ENCODE measurements at places on chromosomes 3 and 15. TPM values are rescaled to one million over a fixed set of nuclear protein-coding genes. Genes with fewer than 3 reads are reported as not detected.

- DNase-seq: no peak
Observed at GRCh38 chr3:108281670-108282069, 14.7 kb upstream of the HHLA2 start.

Gene SLC22A14
- 0.58 TPM for total RNA-seq

Gene SLC6A1
- not detected for total RNA-seq

Gene GABRG3
- total RNA-seq: not detected

DNA sequence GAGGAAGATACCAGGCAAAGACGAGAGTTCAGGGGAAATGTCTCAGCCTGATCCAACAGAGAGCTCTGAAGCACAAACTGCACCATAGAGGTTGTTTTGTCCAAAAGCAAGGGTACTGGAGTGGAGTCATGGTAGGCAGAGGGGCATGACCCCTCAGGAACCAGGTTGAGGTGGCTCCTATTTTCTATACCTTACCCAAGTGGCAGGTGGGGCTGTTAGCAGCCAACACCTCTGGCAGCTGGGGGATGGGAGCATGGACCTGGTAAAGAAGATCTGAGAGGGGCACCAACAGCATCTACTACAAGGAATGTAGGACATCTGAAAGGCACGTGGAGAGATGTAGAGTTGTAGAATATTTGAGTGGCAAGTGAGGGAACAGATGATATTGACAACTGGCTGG lies 85.2 kb downstream of the GAP43 start:
- no peak for DNase-seq

Gene LRRIQ4
- 0.41 TPM for total RNA-seq

- no peak for DNase-seq
Observed at GRCh38 chr15:66019368-66019767, 150.1 kb downstream of the RAB11A start.

DNA sequence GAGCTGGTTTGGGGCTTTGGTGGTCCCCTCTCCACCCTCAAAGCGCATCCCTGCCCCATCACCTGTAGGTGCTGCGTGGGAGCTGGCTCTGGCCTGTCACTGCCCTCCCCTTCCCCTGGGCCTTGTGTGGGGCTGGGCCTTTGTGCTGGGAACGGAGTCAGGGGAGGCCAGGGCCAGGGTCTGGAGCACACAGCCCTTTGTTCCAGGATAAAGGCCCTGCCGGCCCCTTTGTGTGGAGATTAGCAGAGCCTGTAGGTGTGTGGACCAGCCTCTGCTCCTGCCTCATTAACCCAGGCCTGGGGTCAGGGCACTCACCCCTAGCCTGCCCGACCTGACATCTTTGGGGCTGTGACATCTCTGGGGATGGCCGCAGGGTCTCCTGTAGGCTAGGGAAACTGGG lies 8.9 kb downstream of the EPHB3 start:
- no peak for DNase-seq

GRCh38 chr3:184815046-184815930 lies 3.3 kb downstream of the VPS8 start:
- peak; percentile 12 for DNase-seq

Gene DUOXA1
- 0.27 TPM for total RNA-seq

Gene CCDC39
- total RNA-seq: 0.07 TPM

DNA sequence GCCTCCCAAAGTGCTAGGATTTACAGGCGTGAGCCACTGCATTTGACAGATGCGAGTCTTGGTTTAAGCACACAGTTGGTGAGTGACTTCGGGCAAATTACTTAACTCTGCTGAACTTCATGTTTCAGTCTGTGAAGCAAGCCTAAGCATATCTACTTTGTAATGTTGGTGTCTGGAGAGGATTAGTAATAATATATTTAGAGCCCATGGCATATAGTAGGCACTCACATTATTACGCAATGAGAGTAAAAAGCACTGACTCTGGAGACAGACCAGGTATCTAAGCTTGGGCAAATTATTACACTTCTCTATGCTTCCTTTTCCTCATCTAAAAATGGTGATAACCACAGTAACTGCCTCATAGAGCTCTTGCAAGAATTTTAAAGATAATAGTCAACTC lies 208.7 kb upstream of the P2RY1 start:
- no peak for DNase-seq

GRCh38 chr15:94592495-94592894 lies 361.1 kb downstream of the MCTP2 start:
- DNase-seq: no peak

Gene MYO5C
- 26.4 TPM for total RNA-seq

DNA sequence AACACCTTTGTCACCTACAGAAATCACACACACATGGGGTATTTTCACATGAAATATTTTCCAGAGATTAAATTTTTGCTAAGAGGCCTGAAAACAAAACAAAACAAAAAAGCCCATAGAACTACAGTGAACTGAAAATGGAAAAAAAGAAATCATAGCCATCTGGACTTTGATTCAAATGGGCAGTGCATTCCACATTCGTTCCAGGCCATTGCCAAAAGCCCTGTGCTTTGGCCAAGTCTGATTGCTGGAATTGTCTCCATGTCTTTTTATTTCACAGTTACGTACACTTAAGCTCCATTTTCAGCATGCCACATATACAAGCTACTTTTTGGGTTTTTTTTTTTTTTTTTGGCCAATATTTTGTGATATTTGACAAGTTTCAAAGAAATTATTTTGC lies 47.1 kb downstream of the TFG start:
- DNase-seq: no peak

Gene SCN5A
- 6.4 TPM for total RNA-seq

- peak; percentile 78 for DNase-seq
Observed at GRCh38 chr15:95684693-95685115, 645.8 kb upstream of the NR2F2 start.

GRCh38 chr15:58043192-58043903 lies 22.2 kb downstream of the ALDH1A2 start:
- no peak for DNase-seq

DNA sequence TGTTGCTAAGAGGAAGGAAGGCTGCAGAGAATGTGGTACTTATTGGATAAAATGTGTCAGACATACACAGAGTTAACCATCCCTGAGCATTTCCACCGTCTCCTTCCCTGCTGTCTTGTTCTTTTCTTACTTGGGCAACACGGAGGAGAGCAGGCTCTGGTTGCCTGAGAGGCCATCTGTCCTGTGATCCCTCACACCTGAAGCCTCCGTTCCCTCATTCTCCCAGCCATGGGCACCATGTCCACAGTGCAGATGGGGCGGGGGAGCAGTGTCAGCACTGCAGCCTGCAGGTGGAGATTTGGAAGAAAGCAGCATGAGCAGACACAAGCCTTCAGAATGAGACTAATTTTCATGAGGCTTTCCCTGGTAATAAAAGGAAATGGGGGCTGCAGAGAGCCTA lies 133.7 kb downstream of the CHCHD6 start:
- DNase-seq: no peak

Gene HRG
- total RNA-seq: 0.13 TPM

DNA sequence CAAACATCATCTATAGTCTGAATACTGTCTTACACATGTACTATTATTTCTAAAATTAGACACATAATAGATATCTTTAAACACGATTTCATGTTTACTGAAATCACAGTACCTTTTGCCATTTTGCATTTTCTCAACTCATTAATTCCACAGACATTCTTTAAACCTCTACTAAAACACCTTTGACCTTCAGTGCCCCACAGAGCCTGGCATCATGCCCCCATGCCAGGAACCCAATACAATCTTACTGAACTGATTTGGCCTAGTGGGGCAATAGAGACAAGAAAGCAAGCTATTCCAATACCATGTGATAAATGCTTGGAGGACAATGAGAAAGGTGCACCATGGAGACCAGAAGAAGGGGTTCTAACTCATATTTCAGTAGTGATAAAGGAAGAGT lies 19.3 kb upstream of the GUCA1C start:
- no peak for DNase-seq

GRCh38 chr3:188279502-188280335 lies 125.8 kb downstream of the LPP start:
- no peak for DNase-seq

- DNase-seq: no peak
Observed at GRCh38 chr3:178833695-178834094, 237.9 kb downstream of the ZMAT3 start.

GRCh38 chr3:122349171-122349570 lies 24.1 kb downstream of the CSTA start:
- no peak for DNase-seq

Gene GPR149
- total RNA-seq: not detected

Gene ZNF774
- 2.0 TPM for total RNA-seq

Measured in kidney epithelial cell (primary cell).